ENCODE measurements at places on chromosomes 2 and 18.

- no peak for DNase-seq
Measured at GRCh38 chr2:238499731-238500580, 73.2 kb downstream of the ASB1 start.

- DNase-seq = no peak
Measured at GRCh38 chr2:151906633-151906998, 78.4 kb upstream of the ARL5A start.

DNA sequence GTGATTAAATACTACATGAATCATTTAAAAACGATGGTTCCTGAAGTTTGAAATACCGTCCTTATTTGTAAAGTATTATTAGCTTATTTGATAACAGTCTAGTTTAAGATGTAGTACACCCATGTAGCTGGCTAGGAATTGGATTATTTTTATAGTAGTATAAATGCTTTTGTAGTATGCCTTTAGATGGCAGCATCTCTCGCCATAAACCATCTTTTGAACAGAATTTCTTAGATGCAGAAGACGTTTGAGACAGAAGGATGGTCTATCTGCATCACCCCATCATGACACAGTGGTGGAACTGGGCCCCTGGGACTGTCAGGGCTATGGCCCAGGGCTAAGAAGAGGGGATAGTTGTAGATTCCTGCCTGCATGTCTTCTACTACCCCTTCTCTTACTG is 152.7 kb downstream of the WDSUB1 start:
- DNase-seq = no peak

DNA sequence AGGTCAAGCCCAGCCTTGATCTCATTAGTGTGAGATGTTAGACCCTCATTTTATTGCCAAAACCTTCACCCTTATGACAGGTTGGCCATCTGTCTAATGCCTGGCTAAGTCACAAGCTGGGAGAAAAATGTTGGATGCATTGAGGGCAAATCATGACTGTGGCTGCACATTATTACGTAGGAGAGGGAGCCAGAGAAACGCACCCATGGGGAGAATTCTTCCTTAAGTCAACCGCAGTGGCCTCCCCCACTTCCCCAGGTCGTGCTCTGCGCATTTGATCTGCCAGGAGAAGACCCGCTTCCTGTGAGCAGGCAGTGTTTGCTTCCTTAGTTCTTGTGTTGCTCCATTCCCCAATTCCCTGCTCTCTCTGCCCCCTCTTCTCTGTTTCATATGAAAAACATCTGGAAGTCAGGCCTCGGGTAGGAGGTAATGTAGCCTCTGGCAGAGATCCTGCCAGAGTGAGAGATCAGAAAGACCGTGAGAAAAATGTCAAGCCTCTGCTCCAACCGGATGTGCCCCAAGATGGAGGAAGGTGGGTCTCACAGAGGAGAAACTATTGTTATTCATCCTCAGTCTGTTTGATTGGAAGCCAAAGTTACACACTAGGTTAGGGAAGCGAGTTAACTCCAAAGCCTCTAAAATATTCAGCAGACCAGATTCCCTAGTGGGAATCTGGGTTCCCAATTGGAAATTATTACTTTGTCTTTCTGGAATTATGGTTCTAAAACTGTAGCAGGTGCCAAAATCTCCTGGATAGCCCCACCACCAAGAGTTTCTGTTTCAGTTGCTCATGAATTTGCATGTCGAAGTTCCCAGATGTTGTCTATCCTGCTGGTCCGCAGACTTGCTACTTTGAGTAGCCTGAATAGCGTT is 144.3 kb upstream of the PELI1 start:
- DNase-seq = no peak

- DNase-seq = no peak
Measured at GRCh38 chr18:55318951-55319441, 269.0 kb downstream of the TCF4 start.

DNA sequence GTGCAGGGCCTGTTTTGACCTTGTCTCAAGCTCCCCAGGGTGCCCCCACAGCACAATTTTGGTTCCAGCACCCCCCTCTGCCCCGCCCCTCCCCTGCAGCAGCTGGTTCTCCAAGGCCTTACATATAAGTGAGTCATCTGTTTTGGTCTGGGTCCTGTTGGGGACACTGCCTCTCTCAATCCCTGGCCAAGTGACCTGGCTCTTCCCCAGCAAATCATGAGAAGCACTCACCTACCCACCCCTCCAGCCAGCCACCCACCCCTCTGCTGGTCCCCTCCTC is 90.5 kb downstream of the INHBB start:
- no peak for DNase-seq

- DNase-seq = no peak
Measured at GRCh38 chr2:33494155-33494779, 17.8 kb downstream of the RASGRP3 start.

- no peak for DNase-seq
Measured at GRCh38 chr2:207926133-207926988, 99.0 kb downstream of the PLEKHM3 start.

All from stimulated activated CD4-positive, alpha-beta T cell treated with anti-CD3 and anti-CD28 coated beads, TNF-alpha, amount 100 ng/mL, for 24 hours (primary cell).